ENCODE measurements at places on chromosomes 4 and X.

- peak; percentile 34 for DNase-seq
These were observed 30.3 kb downstream of the STPG2 start for GRCh38 chr4:98113012-98113411.

- no peak for DNase-seq
These were observed 238.2 kb upstream of the MAD2L1 start for GRCh38 chr4:120304801-120305200.

- DNase-seq = peak; percentile 32
These were observed 354.7 kb upstream of the SPANXN4 start for GRCh38 chrX:142671036-142671435.

GRCh38 chr4:1237981-1238675 lies 10.8 kb downstream of the CTBP1 start:
- no peak for DNase-seq

- no peak for DNase-seq
These were observed 907.1 kb downstream of the RPA4 start for GRCh38 chrX:97790850-97791249.

DNA sequence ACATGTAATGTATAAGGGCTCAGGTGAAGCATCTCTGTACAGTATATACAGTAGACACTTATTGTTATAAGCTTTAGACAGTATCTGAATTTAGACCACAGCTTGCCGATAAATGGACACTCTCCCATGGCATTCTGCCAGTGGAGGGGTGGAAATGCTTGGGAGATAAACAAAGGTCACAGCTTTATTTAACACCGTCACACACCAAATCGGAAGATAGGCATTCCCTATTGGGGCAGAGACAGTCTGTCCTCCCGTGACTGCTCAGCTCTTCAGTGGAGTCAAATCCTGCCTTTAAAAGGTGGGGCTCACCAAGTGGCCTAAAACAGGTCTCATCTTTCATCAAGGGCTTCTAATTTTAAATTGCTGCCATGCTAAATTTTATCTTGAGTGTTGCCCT lies 178.8 kb downstream of the CAMK2D start:
- no peak for DNase-seq

- DNase-seq = peak; percentile 26
These were observed 13.6 kb downstream of the STOX2 start for GRCh38 chr4:183918696-183919095.

GRCh38 chr4:65227628-65228027 lies 442.7 kb downstream of the EPHA5 start:
- DNase-seq = no peak

GRCh38 chr4:64272432-64272831 lies 136.8 kb downstream of the TECRL start:
- DNase-seq = no peak

- DNase-seq = no peak
These were observed 36.1 kb upstream of the KLHL13 start for GRCh38 chrX:118152721-118153120.

DNA sequence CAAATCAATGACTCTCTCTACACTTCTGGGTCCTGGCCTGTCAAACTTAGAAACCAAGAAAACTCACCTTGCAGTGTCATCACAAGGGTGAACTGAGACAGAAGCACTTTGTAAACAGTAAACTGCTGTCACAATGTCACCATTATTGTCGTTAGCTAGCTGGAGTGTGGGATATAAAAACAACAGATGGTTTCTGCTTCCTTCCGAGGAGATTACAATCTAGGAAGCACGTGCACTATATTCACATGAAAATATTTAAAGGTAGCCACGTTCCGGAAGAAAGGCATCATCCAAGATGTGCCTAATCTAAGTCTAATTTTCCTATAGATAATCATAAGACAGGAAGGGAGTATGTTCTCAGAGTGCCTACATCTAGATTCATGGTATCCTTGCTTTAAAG lies 64.7 kb upstream of the ACSL1 start:
- DNase-seq = no peak

GRCh38 chr4:797066-797465 lies 28.9 kb downstream of the CPLX1 start:
- no peak for DNase-seq

DNA sequence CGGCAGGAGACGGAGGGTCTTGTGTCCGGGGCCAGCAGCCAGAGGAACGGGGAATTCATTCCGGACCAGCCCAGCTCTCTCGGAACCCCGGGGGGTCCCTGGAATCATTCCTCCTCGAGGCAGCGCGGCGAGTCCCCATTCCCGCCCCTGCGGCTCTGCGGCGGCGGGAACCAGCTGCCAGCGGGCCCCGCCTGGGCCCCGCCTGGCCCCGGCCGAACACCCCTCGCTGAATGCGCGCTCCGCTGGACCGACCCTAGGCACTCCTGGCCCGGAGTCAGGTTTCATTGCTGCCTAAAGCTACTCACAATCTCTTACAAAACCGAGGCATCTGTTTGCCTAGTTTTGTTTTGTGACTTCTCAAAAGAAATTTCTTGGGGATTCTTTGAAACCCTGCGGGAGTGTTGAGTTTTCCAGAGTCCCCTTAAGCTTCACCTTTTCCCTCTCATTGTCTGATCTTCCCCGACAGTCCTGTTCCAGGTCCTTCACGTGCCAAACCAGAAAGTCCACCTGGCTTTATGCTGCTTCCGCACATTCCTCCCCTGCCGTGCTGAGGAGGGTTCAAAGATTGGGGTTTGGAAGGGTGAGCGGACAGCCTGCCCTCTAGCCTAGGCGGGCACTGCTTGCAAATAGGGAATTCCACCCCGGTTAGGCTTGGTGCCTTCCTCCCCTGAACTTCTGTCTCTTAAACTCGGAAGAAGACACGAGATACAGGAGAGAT lies 789 bp downstream of the ARHGAP10 start:
- peak; percentile 63 for DNase-seq

- peak; percentile 13 for DNase-seq
These were observed 343.4 kb upstream of the RASGEF1B start for GRCh38 chr4:81814987-81815541.

- DNase-seq = peak; percentile 11
These were observed 716 bp downstream of the FHIP1A start for GRCh38 chr4:151409470-151410313.

- no peak for DNase-seq
These were observed 2060.4 kb downstream of the ARAP2 start for GRCh38 chr4:34183926-34184325.

DNA sequence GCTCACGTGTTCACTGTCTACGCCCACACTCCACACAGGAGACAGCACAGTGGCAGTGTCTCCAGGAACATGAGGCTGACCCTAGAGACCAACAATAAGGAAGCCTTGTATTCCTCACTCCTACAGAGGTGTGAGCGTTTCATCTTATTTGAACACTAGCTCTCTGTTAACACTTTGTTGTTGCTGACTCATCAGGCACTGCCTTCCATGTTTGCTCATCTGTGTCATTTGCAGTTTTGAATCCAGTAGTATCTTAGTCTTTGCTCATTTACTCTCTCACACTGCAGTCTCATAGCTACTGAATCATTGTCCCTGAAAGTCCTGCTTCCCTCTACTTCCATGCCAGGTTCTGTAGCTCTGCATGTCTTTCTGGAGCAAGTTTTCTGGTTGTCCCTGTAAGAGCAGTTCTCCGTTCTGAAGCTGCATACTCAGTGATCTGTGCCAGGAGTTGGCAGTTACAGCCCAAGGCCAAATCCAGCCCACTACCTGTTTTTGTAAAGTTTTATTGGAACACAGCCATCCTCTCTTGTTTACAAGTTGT lies 80.3 kb upstream of the DCLK2 start:
- DNase-seq = no peak

DNA sequence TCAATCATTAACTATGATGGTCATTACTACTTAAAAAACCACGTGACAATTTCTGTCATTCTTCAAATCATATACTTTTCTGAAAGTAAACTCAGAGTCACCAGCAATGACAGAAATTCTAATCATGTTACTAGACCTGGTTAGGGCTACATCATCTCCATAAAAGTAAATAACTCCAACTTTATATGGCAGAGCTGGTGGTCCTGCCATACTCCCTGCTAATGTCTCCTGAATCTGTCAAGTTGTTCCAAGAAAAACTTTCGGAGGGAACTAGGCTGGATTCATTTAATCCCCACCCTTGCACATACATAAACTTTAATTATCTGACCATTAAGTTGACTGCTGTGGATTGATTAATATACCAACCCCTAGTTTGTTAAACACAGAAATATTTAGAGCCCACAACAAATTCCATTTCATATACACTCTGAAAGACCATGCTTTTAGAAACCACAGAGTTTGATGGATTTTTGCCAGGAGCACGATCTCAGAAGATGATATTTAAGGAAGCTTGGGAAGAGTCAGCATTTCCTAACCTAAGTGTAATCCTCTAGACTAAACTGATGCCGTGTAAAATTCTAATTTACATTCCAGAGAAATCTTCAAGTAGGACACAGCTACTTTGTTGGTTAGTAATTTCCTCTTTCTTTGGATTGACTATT lies 577.0 kb downstream of the FAT4 start:
- DNase-seq = no peak

GRCh38 chr4:140308366-140309123 lies 64.9 kb upstream of the SCOC start:
- DNase-seq = peak; percentile 73

All from hindlimb muscle (tissue), 1 donor.